ENCODE measurements at places on chromosomes 7 and 10.

GRCh38 chr10:102538811-102539210 lies 35.0 kb downstream of the SUFU start:
- DNase-seq = no peak

DNA sequence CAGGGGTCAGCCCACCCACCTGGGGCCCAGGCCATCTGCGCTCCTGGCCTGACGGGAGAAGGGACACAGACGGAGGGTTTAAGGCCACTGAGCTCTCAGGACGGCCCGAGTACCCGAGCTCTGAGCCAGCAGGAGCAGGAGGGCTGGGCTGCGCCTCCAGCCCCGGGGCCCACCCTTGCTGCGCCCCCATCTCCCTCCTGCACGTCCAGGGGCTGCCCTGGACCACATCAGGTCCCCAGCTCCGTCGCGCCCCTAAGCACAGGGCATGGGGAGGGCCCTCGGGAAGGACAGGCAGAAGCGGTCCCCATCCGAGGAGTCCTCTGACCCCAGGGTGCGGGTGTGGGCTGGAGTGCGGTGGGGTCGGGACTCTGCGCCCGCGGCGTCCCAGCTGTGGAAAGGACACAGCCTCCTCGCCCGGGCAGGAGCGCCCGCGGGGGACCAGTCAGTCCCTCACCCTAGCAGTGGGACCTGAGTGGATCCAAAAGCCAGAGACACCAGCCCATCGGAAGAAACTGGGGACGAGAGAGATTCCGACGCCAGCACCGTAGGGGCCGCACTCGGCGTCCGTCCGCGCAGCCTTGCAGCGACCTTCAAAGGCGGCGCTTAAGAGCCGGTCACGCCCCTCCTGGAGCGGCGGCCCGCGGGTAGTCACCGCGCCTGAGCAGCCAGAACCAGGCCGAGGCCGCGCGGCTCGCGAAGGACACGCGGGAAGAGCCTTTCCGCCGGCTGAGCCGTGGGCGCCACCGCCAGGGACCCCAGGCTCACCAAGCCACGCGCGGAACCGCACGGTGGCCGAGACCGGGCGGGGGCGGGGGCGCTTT lies 15.9 kb downstream of the CAMK2B start:
- no peak for DNase-seq

DNA sequence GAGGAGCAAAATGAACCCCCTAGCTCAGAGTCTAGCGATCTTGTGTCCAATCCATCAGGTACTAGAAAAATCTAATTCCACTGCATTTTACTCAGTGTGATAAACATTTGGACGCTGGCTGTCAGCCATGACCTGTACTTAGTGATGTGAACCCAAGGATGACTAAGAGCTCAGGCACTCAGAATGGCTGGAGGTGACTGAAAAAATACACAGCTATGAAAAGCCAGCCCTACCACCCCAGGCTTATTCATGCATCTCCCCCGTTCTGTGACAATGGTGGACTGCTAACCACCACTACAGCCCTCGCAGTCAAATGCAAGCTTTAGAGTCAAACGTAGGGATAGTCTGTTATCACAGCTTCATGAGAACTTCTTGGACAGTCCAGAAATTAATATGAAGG lies 14.9 kb downstream of the AFAP1L2 start:
- no peak for DNase-seq

- no peak for DNase-seq
Measured at GRCh38 chr7:149072438-149072775, 18.1 kb downstream of the ZNF786 start.

DNA sequence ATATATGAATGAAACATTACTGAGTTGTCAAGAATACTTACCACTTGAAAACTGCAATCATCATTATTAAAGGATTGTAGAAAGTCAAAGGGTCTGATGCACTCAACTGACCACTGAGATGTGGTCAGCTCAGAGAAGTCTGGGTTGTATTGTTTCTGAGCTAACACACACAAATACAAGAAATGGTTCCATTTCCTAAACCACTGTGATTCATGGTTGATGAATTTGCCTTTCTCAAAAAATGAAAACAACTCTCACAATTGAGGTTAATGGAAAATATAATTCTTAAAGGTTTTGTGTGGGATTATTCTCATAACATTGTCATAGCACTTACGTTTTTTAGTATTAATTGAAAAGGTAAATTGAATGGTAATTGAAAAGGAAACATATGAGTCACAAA lies 45.6 kb upstream of the TAS2R16 start:
- no peak for DNase-seq

All from cerebellar nuclear complex (tissue), 1 donor.